ENCODE measurements at places on chromosomes 2 and 18.

DNA sequence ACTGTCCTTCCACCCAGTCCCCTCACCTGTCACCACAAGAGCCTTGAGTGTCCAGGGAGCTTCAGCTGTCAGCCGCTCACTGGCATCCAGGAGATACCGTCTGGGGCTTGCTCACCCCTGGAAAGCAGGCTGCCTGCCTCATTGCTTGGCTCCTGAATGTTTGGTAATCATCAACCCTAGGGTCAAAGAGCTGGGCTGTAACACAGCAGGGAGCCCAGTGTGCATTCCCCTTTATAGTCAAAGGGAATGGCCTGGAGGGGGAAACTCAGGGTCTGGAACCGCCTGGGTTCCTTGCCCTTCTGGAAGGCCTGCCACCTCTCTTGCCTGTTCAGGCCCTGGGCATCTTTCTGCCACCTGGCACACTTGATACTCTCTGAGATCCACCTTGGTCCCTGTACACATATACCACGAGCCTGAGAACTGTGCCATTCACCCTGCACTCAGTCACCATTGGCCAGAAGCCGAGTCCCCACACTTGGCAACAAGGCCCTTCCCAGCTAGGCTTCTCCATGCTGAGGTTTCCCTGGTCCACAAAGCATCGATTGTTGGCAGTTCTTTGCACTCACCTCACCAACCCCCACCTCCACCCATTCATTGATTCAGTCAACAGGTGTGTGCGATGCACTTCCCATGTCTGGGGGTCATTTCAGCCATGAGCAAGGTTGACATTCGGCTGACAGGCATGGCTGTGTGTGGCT lies 35.0 kb downstream of the TPRKB start:
- no peak for DNase-seq

- no peak for DNase-seq
These were observed 75.4 kb downstream of the SFXN5 start for GRCh38 chr2:72996117-72996502.

DNA sequence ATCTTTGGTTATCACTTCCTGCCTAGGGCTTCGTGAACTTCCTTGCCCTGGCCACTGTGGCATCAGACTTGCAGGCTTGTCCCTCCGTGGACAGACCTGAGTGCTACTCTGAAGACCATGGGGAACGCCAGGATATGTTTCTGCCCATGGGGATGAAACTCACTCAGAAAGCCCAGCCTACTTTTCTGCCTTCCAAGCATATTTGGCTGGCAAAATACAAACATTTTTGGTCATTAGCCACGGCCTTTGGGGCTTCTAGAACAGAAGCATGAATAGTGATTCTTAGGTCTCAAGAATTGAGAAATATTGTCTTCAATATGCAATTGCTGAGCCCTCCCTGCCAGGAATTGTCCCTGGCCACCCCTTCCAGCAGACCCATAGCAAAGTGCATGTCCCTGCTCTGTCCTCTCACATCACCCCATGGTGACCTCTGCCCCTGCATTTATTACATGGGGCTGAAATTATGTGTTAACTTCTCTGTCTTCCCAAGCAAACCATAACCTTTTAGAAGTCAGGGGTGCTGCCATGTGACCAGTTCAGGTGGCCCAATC lies 152.4 kb downstream of the OSR1 start:
- DNase-seq, result no peak

GRCh38 chr2:26542676-26543505 lies 65.0 kb upstream of the OTOF start:
- DNase-seq, result no peak

DNA sequence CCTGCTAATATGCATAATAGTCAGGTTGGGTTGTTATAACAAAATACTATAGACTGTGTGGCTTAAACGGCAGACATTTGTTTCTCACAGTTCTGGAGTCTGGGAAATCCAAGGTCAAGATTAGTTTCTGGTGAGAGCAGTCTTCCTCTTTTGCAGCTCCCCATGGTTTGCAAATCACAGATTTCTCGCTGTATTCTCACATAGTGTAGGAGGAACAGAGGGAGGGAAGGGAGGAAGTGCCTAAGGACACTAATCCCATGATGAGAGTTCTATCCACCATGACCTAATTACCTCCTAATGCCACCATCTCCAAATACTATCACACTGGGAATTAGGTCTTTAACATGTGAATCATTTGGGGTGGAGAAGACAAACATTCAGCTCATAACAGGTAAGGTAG lies 20.1 kb upstream of the PTH2R start:
- DNase-seq, result no peak

DNA sequence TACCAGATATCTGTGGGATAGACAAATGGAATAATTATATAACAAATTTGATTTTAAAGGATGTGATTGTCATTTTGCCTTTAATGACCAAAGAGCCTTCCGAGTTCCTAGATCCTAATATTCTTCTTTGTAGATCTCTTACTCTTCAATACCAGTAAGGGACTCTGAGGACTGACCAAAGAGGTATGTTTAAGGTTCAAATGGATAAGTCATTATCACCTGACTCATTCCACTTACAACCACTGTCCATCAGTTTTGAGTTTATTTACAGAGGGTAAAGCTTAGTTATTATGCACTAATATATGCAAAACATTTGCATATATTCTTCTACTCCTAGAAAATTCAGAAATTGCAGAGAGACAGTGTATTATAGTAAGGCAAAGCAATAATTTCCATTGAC lies 62.7 kb downstream of the CCDC148 start:
- no peak for DNase-seq

DNA sequence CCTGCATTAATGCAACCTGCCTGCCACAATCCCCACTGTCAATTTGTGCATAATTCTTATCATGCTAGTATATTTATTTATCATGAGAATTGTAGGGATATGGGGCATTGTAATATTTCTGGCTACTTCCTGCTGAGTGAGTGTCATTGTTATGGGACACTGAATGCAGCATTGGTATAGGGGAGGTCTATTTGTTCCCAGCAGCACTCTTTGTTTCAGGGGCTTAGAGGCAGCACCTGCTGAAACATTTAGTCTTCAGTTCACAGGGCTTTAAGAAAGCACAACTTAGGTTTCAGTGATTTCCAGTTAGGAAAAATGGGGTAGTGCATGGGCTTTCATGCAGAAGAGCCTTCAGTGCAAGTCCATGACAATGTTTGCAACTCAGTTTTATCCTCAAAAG lies 23.6 kb downstream of the SULT1C3 start:
- DNase-seq, result no peak

DNA sequence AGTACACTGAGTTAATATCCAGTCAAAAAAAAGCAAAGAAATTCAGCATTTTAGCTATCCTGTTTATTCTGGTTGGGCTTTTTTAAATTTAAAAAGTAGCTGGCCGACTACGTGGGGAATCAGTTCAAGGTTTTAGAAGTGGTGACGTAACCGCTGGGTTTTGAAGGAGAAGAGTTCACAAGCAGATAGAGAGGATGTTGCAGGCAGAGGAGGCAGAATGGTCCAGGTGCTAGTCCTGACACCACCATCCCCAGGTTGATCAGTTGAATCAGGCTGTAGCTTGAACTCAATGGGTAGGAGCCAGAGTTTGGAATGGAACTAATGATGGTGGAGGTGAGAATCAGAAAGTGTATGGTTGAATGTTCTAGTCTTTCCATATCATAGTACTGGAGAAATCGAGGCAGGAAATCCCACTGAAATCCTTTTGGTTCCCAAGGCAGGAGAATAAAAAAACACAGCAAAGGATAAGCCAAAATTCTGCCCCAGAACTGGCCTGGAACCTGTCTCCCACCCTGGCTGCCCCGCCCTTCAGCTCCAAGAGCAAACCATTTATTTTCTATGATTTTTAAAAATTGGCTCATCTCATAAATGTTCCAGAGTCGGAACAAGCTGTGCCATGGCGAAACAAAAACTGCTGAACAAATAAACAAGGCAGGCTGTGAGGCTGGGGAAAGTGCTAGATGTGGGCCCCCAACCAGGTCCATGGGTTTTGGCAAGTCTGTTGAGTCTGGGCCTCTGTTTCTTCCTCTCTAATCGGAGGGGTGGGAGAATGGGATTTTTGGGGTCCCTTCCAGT lies 44.0 kb downstream of the SLC4A1AP start:
- DNase-seq, result no peak

DNA sequence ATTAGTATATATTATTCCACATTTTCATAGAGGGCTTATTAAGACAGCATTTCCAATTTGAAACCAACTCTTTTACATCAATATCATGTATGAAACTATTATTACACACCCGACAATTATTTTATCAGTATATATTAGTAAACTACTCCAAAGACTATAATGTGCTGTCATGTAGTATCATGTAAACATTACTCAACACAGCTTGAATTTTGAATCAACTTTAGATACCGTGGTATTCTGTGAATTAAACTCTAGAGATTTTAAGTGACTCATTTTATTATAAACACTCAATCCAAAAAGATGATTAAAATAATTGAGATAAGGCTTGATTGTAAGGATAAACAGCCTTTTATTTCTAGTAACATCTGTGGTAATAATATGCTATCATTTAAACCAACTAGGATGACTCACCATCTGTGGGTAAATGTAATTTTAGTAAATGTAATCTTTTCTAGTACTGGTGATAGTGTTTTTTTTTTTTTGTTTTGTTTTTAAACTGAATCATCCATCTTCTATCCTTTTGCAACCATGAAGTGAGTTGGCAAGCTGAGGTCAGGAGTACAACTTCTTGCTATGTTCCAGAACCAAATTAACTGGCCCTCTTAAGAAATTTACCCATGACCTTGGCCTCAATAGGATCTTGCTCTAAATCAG lies 144.3 kb upstream of the SMAD7 start:
- DNase-seq, result no peak

DNA sequence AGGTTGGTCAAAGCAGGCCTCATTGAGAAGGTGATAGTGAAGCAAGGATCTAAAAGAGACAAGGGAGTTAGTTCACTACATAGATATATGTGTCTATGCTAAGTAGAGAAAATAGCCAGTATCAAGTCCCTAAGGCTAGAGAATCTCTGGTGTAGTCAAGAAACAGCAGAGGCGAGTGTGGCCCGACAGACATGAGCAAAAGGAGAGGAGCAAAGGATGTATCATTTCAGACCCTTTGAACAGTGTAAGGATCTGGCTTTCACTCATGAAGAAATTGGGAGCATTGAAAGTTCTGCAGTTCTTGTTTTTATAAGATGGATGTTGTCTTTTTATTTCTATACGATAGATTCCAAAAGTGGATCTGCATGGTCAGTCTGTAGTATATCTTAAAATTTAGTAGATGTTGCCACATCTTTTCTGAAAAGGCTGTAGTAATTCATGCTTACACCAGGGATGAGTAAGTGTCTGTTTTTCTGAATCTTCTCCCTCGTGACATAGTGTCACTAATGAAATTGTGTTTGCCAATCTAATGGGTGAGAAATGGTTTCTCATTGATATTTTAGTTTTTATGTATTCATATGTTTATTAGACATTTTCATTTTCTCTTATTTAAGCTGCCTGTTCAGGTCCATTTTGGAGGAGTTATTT lies 18.8 kb downstream of the SP100 start:
- no peak for DNase-seq

GRCh38 chr2:181308766-181309515 lies 148.2 kb upstream of the ITGA4 start:
- no peak for DNase-seq

- no peak for DNase-seq
These were observed 491.1 kb downstream of the NR4A2 start for GRCh38 chr2:155841442-155841841.

DNA sequence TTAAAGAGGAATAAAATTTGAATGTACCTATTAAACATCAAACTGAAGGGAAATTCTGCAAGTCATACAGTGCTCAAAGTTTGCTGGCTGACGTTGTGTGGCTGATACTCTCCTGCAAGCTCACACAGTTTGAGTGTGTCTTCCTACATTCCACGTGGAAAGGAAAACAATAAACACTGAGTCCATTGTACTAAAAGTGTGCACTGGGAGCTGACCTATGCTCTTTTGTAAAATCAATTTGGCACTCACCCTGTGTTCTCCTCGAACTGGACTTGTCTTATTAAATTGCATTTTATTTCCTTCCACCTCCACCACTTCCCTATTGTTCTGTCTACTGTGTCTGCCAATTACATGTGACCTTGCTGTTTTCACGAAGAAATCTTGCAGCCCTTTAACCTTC lies 458.0 kb downstream of the CPS1 start:
- DNase-seq, result no peak

GRCh38 chr2:62966991-62967390 lies 83.6 kb upstream of the OTX1 start:
- DNase-seq, result no peak
